ENCODE measurements at places on chromosomes 1 and 21. TPM values are rescaled to one million over a fixed set of nuclear protein-coding genes. Genes with fewer than 3 reads are reported as not detected.

DYNLT5 gene
- polyA plus RNA-seq, result not detected

GRCh38 chr1:62689524-62689923 is 1.3 kb upstream of the DOCK7 start:
- DNase-seq, result no peak

DNA sequence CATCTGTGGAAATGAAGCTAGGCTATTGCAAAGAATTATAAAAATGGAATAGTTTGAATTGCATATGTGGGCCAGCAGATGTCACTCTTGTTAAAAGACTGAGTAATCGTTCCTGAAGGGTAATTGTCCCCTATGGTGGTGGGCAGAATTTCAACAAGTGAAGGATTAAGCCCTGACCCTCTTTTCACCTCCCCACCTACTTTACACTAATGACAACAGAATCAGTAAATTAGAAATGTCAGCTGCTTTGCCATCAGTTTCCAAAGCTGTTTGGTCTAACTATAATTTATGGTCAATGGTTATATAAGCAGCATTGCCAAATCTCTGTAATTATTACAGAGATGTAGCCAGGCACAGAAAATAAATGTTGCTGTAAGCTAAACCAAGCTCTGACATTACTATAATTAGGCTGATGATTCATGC is 898.6 kb downstream of the AMY1C start:
- peak; percentile 6 for DNase-seq

DNA sequence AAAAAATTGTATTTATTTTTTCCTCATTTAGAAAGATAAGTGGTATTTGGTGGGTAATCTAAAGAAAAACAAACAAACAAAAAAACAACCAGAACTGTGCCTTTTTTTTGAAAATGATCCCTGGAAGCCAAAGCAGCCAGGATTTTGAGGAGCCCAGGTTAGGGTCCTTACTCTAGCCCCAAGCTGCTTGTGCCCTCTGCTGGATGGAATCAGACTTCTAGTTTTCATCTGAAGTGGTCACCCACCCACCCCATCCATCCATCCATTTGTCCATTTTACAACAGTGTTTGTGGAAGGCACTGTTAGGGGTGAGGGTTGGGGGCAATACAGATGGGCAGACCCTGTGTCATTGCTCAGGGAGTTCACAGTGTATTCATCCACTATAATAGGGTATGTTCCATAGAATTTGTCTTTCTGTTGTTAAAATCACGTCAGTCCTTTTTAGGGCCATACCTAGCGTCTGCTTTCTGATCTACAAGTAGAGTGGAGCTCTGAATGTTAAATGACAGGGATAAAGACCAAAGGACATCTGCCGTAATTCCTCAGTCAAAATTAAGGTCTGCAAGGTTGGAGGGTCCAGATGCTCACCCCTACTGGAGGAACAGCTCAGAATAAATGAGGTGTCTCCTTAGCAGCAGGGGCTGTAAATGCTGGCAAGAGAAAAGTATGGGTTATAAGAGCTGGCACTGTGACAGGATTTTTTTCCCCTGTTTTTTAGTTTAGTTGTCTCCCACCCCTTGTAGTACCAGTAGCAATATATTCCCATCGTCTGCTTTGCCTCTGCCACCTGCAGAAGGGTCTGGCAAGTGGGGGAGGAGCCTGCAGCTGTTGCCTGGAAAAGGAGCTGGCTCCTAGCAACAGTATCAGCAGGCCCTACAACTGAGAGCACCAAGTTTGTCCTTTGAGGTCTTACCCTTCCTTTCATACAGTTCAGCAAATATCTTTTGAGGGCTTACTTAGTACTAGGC is 3.2 kb downstream of the LRRC42 start:
- DNase-seq, result peak; percentile 18

SERTAD4 gene
- polyA plus RNA-seq, result not detected

CACYBP gene
- polyA plus RNA-seq, result 141 TPM

DNA sequence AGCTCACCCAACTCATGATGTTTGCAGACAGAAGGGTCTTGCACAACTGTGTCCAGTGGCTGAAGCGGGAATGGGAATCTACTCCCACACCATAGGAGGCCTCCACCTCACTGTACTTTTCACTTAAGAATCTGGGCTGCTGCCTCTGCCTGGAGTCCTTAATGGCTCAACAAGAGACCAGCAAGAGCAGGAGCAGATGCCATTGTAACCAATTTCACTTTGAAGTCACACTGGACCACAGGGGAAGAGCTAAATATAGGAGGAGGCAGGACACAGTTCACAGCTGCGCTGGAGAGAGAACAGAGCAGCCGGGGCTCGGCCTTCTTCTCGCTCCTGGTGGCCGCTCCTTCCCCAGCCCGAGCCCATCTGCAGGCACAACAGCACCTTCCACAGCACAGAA is 120.4 kb downstream of the SIPA1L2 start:
- no peak for DNase-seq
